ENCODE measurements at places on chromosomes 12 and 14. TPM values are rescaled to one million over a fixed set of nuclear protein-coding genes. Genes with fewer than 3 reads are reported as not detected.

Gene KRT77
- not detected for total RNA-seq

Gene ANO4
- total RNA-seq: 0.13 TPM

Gene SPTB
- under 0.01 TPM for total RNA-seq

Gene VDR
- 0.67 TPM for total RNA-seq

Gene BBOF1
- total RNA-seq: 1.3 TPM

Gene MAP3K9
- under 0.01 TPM for total RNA-seq

Gene RNASE1
- 75.5 TPM for total RNA-seq

Gene FAIM2
- not detected for total RNA-seq

Gene EGLN3
- 0.21 TPM for total RNA-seq

Gene PPP4R4
- total RNA-seq: not detected

Gene RPGRIP1
- total RNA-seq: not detected

Gene TEX22
- total RNA-seq: 0.13 TPM

Gene GLI1
- 0.07 TPM for total RNA-seq

Gene RIMKLB
- 54.4 TPM for total RNA-seq

Gene OR10G2
- total RNA-seq: not detected

Gene TESPA1
- total RNA-seq: not detected

Gene EFS
- not detected for total RNA-seq

Gene ISM2
- total RNA-seq: not detected

Gene TSPAN19
- total RNA-seq: 0.07 TPM

Gene PPP1R36
- 0.73 TPM for total RNA-seq

Gene RPS6KL1
- total RNA-seq: 11.5 TPM

Gene HOXC10
- total RNA-seq: not detected

Gene GNG2
- 0.20 TPM for total RNA-seq

Gene SLC38A6
- 19.9 TPM for total RNA-seq

Gene MYO1A
- total RNA-seq: under 0.01 TPM

Gene RHEBL1
- total RNA-seq: 2.2 TPM

Gene ART4
- total RNA-seq: 74.4 TPM

Gene JAG2
- total RNA-seq: 49.9 TPM

Gene KCNC2
- not detected for total RNA-seq

Gene SLC8B1
- total RNA-seq: 10.4 TPM

Gene MYH7
- not detected for total RNA-seq

Gene TEX52
- not detected for total RNA-seq

Gene PKP2
- total RNA-seq: 13.8 TPM

Gene FRMD6
- total RNA-seq: 200 TPM

Gene SIX4
- total RNA-seq: 3.2 TPM

Gene HOXC12
- not detected for total RNA-seq

Gene CLEC12A
- total RNA-seq: not detected

Gene FOXA1
- total RNA-seq: 0.07 TPM

Gene GPR84
- total RNA-seq: not detected

Gene C1RL
- total RNA-seq: 19.7 TPM
